Activated naive CD4-positive, alpha-beta T cell treated with anti-CD3 and anti-CD28 coated beads, Interleukin-2, amount 50 U/mL, for 16 hours (primary cell): ENCODE measurements at places on chromosomes 7 and 10.

DNA sequence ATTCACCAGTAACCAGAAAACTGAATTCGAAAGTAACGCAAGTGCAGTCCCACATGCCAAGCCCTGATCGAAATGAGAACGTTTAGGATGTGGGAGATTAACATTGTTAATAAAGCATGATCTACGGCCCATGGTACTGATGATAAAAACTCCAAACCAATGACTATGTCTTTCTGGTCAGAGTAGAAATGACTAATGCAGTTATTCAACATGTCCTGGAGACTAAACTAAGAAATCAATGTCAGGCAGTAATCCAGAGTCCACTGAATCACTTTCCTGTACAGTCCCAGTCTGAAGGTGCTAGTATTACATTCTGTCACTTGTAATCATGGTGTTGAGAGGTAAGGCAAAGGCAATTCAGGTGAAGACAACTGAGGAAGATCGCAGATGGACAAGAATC lies 14.4 kb downstream of the NPSR1 start:
- DNase-seq: no peak

DNA sequence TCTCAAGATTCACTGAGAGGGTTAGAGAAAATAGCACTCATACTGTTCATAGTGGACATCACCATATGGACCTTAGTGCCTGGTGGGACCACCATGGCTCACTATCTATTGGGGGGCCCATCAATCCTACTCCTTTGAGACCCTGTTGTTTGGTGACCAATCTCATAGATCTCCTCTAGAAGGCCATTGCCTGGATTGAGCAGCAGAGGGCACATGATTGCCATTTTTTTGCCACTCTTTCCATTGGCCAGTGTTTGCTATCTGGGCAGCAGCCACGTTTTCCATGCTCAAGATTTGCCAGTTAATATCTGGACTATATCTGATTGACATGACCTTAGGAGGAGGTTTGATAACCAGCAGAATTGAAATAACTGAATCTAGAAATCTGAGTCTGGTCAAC lies 244.5 kb downstream of the ITGB1 start:
- no peak for DNase-seq

DNA sequence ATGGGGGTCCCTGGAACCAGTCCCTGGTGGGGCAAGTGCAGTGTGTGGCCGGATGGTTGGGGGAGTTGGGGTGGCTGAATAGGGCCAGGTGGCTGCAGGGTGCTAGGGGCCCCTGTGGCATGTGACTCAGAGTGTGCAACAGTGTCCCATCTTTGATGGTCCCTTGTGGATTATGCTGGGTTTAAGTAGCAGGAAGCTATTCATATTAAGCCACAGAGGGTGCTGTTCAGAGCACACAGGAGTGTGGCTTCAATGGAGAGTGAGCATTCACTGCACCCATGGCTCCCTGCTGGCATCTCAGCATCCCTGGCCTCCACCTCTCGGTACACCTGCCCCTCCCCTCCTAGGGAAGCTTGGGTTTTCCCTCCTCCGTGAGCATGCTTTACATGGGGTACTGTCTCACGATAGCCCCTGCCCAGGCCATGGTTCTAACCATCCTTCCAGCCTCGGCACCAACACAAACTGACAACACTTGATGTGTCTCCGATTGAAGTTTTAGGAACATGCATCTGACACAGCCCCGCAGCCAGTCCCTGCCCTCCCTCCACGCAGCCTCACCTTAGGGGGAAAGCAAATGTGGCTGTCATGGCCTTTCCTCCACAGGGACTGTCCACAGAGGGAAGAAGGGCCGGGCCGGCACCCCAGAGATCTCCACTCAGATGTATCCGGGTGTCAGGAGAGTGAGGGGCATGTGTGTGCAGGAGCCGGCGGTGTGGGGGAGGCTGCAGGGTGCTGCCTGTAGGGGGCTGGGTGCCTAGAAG lies 30.4 kb upstream of the PPIF start:
- DNase-seq: no peak

DNA sequence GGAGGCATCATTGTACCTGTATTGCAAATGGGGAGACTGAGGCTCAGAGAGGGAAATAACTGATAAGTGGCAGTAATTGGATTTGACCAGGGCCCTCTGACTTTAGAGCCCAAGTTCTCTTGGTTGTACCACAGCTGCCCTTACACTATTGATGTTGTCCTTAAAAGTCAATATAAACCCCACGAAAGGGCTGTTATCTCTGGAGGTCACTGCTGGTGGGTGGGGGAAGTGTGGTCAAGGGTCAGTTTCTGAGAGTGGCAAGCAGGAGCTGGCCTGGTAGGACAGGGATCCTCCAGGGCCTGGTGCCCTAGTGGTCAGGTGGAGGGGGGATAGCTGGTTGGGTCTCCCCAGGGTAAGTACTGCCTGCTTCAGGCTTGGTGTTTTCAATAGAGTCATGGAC lies 44.2 kb upstream of the AQP1 start:
- no peak for DNase-seq

- DNase-seq: no peak
These were observed 175.3 kb downstream of the DIP2C start for GRCh38 chr10:514137-514671.

- no peak for DNase-seq
These were observed 213.0 kb upstream of the CHRM2 start for GRCh38 chr7:136655414-136655813.

DNA sequence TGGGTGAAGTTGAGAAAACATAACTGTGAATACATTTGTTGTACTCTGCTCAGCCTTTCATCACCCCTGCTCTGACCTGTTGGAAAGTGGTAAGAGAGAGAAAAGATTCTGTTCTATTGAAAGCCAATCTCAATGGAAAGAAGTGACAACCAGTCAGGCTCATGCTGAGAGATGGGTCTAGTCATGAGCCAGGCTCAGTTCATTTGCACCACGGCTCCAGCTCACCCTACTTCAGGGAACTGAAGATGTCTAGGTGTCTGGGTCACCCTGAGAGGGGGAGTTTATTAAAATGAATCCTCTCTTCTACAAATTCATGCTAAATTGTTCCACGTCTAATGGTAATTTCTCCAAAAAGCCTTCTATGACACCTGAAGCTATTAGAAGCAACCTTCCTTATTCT lies 12.1 kb upstream of the FAS start:
- no peak for DNase-seq

- no peak for DNase-seq
These were observed 694 bp downstream of the C10orf62 start for GRCh38 chr10:97590082-97590747.

GRCh38 chr10:49556723-49557122 lies 17.8 kb upstream of the ERCC6 start:
- no peak for DNase-seq

GRCh38 chr7:156988343-156989185 lies 21.9 kb downstream of the MNX1 start:
- no peak for DNase-seq

DNA sequence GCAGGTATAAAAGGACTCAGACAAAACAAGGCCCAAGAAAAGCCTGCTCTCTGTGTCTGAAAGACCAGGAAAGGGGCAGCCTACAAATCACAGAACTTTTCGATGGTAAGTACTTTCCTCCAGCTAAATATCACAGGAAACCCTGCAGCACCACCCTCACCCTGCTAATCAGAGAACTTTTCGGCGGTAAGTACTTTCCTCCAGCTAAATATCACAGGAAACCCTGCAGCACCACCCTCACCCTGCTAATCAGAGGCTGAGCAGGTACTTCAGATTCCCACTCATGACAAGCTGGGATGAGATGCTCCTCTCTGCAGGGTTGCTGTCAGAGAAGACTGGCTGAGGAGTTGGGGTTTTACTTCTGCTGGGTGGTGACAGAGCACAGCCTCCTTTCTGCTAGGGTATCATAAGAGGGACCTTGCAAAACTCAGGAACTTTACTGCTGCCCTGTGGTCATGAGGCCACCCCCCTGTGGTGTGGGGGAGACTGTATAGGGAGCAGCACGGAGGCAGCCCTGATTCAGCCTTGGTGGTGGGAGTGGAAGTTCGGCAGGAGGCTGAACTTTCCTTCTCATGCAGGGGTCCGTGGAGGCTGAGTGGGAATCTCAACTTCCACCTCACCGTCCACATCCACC lies 7.2 kb downstream of the WDR37 start:
- DNase-seq: no peak

DNA sequence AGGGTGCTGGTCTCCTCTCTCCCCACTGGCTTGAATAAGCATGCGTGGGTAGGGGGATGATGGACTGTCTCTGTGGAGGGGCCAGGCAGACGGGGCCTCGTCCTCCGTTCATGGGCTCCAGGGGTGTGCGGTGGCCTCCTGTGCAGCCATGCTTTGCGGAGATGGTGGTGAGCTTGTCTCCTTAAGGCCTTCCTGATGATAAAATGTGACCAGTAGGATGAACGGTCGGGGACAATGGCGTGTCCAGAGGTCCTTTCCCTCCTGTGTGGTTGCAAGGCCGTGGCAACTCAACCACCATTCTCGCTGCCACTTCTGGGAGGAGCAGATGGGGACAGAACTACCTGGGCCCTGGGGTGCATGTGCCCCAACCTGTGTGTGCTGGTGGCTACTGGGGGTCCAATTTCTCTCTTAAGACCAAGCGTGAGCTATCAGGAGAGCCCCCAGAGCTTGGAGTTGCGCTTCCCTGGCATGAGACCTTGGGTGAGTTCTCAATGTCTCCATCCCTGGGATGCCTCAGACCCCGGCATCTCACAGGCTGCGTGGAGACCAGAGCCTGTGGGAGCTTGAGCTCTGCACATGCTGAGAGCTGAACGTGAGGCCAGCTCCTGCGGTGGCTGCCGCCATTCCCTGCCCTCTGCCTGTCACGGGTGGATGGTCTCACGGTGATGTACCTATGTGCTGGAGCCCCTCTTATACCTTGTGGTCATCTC lies 112.2 kb downstream of the INPP5A start:
- DNase-seq: no peak

DNA sequence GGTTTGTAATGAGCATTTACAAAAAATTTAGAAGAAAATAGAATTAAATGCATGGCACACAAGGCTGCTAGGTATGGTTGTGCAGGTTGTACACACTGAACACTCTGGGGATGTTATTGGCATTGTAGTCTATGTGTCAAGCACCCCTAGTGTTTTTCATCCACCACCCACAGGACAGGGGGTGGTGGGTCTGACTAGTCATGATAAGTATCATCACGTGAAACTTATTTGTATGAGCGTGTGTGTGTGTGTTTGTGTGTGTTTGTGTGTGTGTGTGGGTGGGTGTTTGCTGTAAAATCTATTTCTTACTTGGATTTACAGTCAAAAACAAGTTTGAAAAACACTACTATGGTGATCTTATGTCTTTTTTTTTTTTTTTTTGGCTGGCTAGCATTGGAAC lies 66.5 kb downstream of the MAP3K8 start:
- no peak for DNase-seq

GRCh38 chr10:127563718-127564553 lies 14.8 kb downstream of the NPS start:
- DNase-seq: peak; percentile 21

GRCh38 chr7:45401155-45401554 lies 173.0 kb upstream of the ADCY1 start:
- DNase-seq: no peak

GRCh38 chr10:102994531-102995295 lies 76.6 kb downstream of the CNNM2 start:
- DNase-seq: no peak

GRCh38 chr10:70368774-70369482 lies 13.5 kb downstream of the LRRC20 start:
- DNase-seq: no peak

GRCh38 chr7:35658606-35659201 lies 36.2 kb downstream of the HERPUD2 start:
- no peak for DNase-seq

GRCh38 chr10:35208949-35209613 lies 82.4 kb downstream of the CREM start:
- DNase-seq: no peak

- no peak for DNase-seq
These were observed 119.8 kb downstream of the SLC25A13 start for GRCh38 chr7:96202102-96202501.

GRCh38 chr10:14565199-14565598 lies 209.5 kb downstream of the FAM107B start:
- no peak for DNase-seq

DNA sequence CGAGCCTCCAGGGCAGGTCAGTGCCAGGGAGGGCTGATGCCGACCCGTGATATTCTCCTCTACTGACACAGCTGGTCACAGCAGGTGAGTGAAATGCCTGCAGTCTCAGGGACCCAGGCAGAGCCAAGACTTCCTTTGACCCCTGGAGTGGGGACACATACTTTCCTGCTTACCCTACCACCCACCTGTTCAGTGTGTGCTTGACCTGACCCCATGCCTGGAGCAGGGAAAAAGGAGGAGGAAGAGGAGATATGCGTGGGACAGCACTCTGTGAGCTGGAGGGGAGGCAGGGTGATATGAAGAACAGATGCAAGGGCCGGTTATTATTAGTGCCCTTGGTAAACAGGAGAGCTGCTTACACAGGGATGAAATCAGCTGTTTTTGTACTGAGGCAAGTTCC lies 40.8 kb upstream of the WIPF3 start:
- no peak for DNase-seq

DNA sequence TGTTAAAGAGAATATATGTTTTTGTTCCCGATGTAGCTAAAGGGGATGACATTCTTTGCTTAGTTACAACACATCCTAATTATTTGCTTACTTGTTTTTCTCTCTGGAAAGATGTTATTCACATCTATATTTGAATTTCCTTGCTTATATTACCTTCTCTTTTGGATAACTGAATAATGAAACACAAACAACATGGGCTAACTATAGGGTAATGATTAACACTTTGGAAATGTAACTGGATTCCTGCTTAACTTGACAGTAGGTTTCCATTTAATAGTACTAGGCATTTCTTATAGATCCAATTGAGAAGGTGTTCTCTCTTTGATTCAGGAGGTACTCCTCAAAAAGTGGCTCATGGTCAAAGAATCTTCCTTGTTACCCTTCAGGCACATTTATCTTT lies 141.1 kb downstream of the CCSER2 start:
- DNase-seq: no peak

- DNase-seq: no peak
These were observed 369.6 kb downstream of the KCNMA1 start for GRCh38 chr10:77267703-77268675.

DNA sequence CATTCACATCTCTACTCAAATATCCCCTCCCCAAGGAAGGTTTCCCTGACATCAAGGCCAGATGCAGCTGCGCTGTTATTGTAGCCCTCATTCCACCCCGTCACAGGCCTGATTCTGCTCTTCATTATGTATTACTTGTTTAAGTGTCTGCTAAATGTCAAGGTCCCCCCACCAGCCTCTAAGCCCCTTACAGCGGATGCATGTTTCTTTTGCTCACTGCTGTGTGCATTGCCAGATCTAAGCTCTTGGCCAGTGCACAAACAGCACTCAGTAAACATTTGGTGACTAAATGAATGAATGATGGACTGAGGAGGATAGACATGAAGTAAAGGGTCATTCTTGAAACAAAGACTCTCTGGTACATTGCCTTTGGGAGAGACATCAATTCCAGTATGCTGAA lies 90.6 kb downstream of the NEBL start:
- no peak for DNase-seq

- no peak for DNase-seq
These were observed 1043.2 kb upstream of the C7orf33 start for GRCh38 chr7:147547252-147547897.

GRCh38 chr7:141986923-141987322 lies 8.8 kb upstream of the MGAM start:
- no peak for DNase-seq
